Stimulated activated CD8-positive, alpha-beta memory T cell treated with anti-CD3 and anti-CD28 coated beads, Interleukin-4, amount 100 ng/mL, for 4 hours (primary cell): ENCODE measurements at places on chromosomes 2 and 18.

GRCh38 chr2:183248866-183249567 is 124.8 kb downstream of the NUP35 start:
- DNase-seq = no peak

GRCh38 chr2:138238908-138239307 is 262.7 kb upstream of the SPOPL start:
- DNase-seq = no peak

GRCh38 chr2:194054313-194054712 is 1602.7 kb upstream of the SLC39A10 start:
- no peak for DNase-seq

DNA sequence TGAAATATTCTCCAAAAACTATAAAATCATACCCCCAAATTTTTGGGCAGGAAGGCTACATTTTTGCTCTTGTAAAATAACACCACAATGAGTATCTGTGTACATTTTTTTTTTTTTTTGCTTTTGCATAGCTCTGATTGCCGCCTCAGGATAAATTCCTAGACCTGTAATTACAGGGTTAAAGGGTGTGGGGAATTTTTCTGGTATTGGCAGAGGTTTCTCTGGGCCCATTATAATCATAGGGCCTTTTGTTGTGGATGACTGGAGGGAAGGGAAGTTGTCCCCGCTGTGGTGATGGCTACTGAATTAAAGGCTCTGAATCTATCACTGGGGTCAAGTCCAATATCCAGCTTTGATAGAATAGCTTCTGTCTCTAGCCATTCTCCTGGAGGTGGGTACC is 26.6 kb downstream of the CCDC195 start:
- no peak for DNase-seq

DNA sequence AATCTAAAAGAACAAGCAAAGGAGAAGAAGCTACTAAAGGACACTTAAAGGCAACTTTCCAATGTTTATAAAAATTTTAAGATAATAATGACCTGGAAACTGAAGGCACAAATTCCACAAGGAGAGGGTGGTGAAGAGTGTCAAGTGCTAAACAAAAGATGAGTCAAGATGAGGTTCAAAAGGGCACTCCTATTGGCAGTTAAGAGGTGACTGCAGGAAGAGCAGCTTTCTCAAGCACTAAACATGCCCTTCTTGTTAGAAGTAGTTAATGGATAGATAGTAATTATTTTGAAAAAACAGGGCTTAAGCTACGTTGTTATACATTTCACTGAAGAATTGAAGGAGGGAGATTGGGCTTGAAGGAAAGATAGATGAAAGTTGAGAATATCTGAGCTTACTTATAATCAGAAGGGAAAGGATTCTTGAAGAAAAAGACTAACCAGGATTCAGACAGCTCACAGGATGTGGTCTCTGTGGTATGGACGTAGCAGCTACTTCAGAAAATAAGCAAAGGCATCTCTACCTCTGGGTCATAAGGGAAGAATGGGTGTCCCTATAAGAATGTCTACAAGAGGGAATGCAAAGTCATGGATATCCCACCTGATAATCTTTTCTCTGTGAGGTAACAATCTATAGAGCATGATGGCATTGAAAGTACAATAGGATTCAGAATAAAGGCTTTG is 454.7 kb upstream of the SLC39A10 start:
- no peak for DNase-seq

GRCh38 chr2:232587512-232587911 is 37.0 kb downstream of the EIF4E2 start:
- DNase-seq = no peak

- no peak for DNase-seq
These were observed 1696.7 kb upstream of the PIK3C3 start for GRCh38 chr18:40258311-40258710.

DNA sequence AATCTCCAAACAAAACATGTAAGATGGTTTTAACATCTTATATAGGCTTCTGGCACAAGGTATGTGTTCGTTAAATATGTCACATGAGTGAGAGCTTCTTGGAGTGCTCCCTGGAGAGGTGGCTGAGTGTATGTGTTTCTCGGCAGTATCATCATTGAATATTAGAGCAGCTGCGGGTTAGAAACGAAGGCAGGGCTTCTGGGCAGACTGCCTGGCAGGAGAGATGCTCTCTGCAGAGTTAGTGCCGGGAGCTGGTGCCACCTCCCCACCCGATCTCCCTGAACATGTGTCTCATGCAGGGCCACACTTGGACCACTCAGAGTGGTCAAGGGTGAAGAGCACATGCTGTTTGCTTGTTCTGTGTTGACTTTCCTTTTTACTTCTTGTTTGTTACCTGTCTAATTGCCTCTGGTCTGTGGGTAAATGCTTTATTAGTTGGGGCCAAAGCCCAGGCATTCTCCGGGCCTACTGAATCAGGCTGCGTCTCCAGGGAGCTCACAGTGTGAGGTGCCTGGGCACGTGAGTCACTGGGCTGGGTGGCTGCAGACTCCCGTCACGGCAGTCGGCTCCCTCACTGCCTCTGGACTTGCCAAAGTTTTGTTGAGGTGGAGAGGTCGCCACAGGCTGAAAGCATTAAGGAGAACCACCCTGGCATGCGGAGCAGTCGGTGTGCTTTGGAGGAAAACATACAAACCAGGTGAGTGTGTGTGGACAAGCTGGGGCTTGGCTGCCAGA is 246.6 kb downstream of the FHOD3 start:
- no peak for DNase-seq

DNA sequence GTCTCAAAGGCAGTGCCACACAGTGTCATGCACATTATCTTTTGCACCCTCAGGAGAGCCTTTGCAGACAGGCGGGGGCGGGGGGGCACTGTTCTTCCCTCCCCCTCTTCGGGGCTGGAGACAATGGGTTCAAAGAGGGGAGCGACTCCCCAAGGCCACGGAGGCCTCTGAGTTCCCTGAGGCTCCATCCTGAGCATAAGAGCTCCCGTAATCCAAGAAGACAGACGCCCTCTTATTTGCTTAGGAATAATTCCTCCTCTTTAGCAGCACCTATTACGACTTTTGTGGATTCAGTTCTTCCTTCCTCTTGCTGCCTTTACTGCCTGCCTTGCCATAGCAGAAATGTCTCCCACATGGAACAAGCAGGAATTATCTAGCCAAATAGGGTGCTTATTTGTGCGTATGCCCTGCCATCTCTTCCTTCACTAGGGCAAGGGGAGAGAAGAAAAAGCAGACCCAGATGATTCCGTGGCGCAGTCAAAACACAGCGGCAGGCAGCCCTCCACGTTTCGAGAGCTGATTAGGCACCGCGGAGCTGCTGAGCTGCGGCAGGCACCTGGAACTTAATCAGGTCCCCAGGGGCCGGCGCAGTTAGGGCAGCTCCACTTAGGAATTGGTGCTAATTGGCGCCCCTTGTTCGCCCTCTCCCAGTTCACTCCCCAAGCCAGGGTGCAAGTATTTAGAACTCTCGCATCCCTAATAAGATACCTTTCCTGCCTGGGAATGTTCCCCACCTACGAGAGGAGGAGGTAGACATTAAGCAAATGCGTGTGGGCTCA is 233.4 kb upstream of the MYT1L start:
- DNase-seq = no peak

DNA sequence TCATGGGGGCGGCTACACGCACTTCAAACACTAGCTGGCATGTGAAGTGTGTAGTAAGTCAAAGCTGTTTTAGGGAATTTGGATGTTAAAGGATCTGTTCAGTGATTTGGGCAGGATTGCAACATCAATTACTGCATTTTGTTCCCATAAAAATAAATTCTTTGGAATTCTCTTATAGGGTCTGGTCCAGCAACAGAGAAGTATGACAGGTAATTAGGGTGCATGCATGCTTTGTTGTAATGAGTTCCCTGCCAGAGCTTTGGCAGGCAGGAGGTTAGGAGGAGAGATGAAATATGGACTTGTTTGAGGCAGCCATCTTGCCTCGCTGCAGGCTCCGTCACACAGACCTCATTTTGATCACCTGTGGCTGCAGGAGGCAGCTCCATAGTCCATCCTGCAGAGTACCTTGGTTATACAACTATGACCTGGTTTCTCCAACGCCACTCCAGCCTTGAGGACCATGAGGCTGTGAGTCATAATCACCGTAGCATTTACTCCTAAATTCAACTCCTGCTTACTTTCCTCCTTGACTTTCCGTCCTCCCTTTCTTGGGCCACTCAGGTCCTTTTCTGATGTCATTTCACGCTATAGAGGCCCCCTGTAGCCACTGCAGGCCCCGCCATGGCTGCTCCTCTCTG is 26.5 kb upstream of the EML4 start:
- no peak for DNase-seq

GRCh38 chr2:72271766-72272641 is 124.3 kb upstream of the CYP26B1 start:
- DNase-seq = no peak

GRCh38 chr2:100427627-100428258 is 10.3 kb upstream of the CHST10 start:
- peak; percentile 45 for DNase-seq

- no peak for DNase-seq
These were observed 177.7 kb downstream of the TMEM247 start for GRCh38 chr2:46657042-46657504.
